ENCODE measurements at places on chromosomes 4 and X. TPM values are rescaled to one million over a fixed set of nuclear protein-coding genes. Genes with fewer than 3 reads are reported as not detected.

Gene DUSP9
- not detected for total RNA-seq

Gene HMX1
- total RNA-seq, result 1.7 TPM

Gene PLAC8
- total RNA-seq, result 0.71 TPM

Gene BCORL1
- 5.8 TPM for total RNA-seq

Gene ARHGEF38
- not detected for total RNA-seq

Gene TMPRSS11F
- total RNA-seq, result not detected

Gene CDS1
- 0.27 TPM for total RNA-seq

Gene FOXR2
- not detected for total RNA-seq

Gene TLR3
- total RNA-seq, result 3.1 TPM

Gene NAT8L
- 0.36 TPM for total RNA-seq

Gene SLC9B1
- not detected for total RNA-seq

Gene KCTD8
- 1.7 TPM for total RNA-seq

Gene RHOXF1
- total RNA-seq, result 1.3 TPM

Gene MAOB
- total RNA-seq, result 23.2 TPM

Gene PPA2
- total RNA-seq, result 76.2 TPM

Gene TCEANC
- 4.2 TPM for total RNA-seq

Gene DAPP1
- 1.1 TPM for total RNA-seq

Gene CTSO
- 28.5 TPM for total RNA-seq

Gene FAM156A
- 18.9 TPM for total RNA-seq

Gene DUX4
- total RNA-seq, result not detected

Gene GEMIN8
- total RNA-seq, result 24.8 TPM
